CD4-positive, alpha-beta T cell treated with Interleukin-10 for 1 hour (primary cell): ENCODE measurements at places on chromosomes 5 and 9.

DNA sequence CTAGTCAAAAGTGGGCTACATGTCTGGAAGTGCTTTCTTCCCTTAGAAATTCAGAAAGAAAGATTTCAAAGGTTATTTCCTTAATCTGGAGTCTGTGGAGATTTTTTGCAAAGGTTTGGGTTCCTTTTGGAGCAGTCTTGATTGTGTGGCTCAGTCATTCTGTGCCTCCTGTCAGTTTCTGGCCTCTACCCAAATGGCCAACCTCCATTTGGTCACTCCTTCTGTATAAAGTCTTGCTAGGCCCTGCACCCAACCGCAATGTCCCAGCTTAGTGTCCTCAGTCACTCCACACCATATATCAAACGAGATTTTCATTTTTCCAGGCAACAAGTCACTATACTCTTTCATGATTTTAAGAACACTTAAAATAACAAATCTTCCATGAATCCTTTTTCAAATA lies 199.6 kb downstream of the NTRK2 start:
- DNase-seq: no peak

GRCh38 chr5:94347130-94347529 lies 271.3 kb downstream of the KIAA0825 start:
- DNase-seq: no peak

GRCh38 chr9:86557918-86558317 lies 203.7 kb upstream of the TUT7 start:
- DNase-seq: no peak

DNA sequence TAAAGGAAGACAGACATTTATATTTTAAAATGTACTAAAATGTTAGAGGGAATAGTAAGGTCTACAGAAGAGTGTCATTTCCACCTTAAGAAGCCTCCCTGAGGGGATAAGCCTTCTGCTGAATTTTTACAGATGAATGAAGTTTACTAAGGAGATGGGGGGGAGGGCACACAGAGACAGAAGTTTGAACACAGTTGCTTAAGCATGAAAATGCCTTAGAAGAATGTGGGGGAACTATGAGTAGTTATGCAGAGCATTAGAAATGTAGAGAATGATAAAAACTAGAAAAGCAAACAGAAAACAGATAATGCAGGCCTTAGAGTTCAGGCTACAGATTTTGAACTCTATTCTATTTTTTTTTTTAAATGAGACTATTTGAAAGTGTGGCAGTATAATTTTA lies 232.2 kb upstream of the VLDLR start:
- DNase-seq: no peak

- DNase-seq: no peak
Observed at GRCh38 chr5:180908998-180909731, 10.2 kb downstream of the BTNL8 start.

DNA sequence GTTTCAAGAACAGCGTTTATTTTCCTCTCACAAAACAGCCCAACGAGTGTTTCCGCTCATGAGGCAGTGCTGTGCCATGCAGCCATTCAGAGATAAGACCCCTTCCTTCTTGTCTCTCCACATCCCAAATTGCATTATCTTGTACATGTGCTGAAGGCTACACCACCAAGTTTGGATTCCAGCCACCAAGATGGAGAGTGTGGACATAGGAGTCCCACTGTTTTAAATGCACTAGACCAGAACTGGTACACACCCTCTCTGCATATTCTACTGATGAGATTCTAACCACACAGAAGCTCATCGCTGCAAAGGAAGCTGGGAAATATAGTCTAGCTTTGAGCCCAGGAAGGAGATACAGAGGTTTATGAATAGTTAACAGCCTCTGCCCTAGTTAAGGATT lies 509.4 kb downstream of the NFIB start:
- no peak for DNase-seq

DNA sequence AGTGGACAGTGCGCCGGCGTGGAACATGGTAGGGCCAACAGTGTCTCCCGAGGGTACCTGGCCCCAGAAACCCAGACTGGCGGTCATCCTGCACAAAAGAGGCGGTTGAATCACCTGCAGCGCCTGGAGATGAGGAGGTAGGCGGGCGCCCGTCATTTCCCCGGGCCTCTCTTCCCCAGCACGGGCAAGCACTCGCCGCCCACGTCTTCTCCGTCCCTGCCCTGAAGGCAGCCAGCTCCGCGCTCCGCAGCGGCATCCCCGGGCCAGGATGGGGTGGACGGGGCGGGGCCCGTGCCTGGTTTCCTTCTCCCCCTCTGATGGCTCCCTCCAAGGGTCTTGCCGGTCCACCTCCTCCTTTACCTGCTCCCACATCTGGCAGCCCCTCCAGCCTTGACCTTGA lies 27.1 kb upstream of the N4BP3 start:
- DNase-seq: no peak

GRCh38 chr5:33934176-33934575 lies 2.0 kb upstream of the RXFP3 start:
- no peak for DNase-seq

GRCh38 chr9:70439991-70440706 lies 25.7 kb upstream of the KLF9 start:
- DNase-seq: no peak

DNA sequence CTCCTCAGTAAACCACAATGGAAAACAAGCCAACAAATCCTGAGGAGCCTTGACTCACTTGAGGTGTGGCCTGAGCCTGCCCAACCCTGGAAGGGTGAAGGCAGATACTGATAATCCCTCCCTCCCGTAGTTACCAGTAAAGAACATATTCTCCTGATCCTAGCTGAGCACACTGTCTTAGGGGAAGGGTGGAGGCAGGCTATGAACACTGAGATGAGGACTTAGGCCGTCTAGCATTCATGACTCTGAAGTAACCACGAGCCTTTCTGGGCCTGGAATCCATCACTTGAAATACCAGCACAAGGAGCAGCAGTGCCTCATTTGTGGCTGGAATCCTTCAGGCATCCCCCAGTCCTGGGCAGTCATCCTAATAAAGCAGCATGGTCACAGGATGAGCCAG lies 124.5 kb upstream of the PRLR start:
- no peak for DNase-seq
